ENCODE measurements at places on chromosomes 11 and 22.

DNA sequence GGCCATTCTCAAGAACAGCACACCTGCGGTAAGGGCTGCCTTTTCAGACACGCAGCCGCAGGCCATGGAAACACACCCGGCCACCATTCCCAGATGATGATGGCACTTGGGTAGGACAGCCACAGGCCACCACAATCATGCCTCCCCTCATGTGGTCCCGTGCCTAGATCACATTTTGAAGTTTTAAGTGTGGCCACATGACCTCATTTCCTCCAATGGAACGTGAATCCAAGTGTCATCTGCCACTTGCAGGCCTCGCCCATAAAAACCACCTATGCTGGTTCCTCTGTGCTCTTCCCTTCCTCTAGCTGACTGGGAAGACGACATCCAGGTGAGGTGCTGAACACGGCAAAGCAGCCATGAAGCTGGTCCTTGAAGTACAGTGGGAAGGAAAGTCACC is 44.6 kb upstream of the SLC25A1 start:
- DNase-seq: no peak

DNA sequence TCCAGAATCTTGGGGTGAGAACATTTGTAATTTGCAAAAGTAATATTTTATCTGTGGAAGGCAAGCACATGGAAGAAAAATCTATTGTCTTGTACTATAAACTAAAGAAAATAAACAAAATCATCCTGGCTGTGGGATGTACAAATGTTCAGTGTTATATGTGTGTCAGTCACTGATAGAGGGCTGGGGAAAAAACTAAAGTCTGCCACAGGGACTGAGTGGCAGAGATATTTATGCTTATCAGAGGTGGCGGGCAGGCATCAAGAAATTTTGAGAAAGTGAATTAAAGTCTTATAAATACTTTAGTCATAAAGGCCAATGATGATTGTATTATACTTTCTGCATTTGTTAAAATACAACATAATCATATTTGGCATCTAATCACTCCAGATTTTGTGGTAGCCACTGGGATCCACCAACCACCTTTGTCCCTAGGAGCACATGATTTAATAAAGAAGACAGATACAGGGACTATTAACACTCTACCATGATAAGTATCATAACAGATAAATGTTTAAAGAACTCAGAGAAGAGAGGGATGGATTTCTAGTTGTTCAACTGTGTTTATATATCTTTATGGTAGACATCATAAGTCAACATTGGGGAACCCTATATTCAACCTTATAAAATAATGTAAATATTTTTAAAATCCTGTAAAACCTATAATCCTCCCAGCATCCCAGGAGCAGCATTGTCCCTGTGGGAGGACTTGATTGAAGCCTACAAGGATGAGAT is 2.6 kb upstream of the ENDOD1 start:
- DNase-seq: no peak

DNA sequence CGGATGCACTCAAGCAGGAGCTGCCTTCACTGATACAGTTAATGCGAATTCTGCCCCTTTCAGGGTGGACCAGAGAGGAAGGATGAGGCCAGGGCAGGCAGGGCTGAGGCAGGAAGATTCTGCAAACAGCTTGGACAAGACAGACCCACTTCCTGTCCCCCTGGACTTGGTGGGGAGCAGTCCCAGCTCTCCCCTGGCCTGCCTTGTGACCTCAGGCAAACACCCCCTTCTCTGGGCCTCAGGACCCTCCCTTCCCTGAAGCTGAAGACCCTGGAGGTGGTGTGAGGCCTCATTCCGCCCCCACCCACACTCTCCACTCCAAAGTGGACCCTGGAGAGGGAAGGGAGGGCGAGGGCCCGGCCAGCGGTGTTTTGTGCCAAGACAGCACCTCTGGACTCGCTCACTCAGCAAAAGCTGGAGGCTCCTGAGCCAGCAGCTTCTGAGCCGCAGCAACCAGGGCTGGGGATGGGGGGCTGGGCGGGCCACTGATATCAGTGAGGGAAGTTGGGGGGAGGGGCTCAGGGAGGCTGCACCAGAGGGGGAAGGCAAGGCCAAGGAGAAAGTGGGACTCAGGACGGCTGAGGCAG is 8.5 kb downstream of the RAB3IL1 start:
- no peak for DNase-seq

- DNase-seq: no peak
Measured at GRCh38 chr11:41522391-41522790, 62.9 kb upstream of the LRRC4C start.

DNA sequence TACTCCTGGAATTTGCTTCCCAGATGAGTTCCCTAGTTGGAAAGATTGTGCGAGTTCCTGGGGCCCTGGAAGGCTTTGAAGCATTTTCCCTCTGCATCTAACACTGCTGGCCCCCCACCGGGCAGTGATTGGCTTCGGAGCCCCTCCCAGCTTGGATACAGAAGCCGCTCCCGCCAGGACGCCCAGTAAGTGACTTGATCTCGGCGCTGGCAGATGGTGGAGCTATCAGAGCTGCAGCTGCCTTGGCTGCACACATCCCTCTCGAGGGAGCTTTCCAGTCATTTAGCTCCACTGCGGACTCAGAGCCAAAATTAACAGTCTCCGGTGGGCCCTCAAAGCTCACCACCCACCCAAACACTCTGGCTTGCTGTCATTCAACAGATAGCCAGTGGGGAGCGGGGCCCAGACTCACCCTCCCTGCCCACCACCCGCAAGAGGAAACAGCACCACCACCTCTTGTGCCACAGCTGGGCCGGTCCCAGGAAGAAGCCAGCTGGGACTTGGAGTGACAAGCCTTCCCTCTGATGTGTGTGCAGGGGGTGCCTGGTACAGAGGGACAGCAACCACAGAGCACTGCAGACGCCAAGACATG is 162.3 kb downstream of the TRIM29 start:
- DNase-seq: no peak

DNA sequence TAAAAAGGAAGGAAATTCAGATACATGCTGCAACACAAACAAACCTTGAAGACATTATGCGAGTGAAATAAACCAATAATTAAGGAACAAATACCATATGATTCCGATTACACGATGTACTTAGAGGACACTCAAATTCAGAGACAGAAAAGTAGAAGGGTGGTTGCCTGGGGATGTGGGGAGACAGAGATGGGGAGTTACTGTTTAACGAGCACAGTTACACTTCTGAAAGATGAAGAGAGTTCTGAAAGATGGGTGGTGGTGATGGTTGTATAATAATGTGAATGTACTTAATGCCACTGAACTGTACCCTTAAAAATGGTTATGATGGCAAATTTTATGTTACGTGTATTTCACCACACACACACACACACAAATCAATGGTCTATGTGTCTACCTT is 14.7 kb downstream of the ZBTB44 start:
- DNase-seq: no peak

GRCh38 chr11:23723861-23724260 is 773.0 kb upstream of the LUZP2 start:
- no peak for DNase-seq

- DNase-seq: no peak
Measured at GRCh38 chr22:49699928-49700498, 127.7 kb downstream of the BRD1 start.

- no peak for DNase-seq
Measured at GRCh38 chr22:36771356-36772063, 4.4 kb downstream of the IFT27 start.

DNA sequence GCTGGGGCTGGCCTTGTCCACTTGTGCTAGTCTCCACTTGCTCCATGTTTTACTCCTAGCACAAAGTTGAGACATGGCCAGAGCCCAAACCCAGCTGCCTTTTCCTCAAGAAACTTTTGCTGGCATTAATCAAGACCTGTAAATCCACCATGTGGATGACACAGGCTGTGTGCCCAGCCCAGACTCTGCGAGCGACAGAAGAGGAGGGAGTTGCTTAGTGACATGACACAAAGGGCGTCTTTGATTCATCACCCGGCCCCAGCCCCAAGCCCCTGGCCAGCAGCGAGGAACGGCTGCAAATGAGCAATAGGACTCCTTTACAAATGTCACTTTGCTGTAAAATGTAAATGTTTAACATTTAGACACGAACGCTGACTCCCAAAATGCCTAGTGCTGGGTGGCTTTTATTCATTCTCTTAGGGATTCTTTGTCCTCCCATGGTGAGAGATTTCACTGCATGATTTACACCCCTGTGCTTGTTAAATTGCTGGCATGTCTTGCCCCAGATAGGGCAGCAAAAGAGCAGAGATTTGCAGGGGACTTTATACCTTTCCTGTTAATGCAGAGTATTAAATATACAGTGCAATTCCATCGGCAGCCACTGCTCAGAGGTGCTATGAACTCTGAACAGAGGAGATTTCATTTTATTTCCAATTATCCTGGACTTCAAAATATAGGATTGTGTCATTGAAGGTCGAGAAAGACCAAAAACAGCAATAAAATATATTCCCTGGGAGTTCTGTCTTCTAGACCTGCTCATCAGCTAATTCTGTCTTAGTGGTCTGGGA is 263.6 kb upstream of the NCAM1 start:
- no peak for DNase-seq

- no peak for DNase-seq
Measured at GRCh38 chr11:76767659-76768058, 15.5 kb upstream of the TSKU start.

DNA sequence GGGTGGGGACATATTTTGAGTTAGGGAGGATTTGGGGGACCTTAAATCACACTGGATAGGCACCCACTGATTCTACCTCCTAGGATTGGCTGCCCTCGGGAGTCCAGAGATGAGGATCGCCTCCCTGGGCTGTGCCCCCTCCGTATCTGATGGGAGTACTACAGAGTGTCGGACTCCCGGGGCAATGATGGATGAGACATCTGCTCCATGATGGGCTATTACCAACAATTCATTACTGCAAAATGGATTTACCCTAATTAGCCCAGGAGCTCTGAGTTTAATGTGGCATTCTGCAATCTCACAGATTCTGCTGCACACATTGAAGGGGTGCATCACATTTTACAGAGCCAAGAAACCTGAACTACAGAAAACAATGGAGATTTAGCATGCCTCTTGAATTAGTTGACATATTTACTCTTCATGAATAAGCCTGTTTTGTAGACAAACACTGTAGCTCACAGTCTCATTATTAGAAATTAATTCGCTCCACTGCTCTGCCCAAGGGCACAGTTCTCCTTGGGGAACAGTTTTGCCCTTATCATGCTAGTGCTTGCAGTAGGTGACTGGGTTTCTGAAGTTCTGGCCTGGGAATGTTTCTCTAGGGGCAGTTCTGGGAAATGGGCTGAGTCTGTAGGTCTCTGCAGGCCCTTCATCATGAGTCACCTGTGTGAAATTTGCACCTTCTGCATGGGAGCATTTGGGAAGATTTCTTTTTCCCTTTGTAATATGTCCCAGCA is 217.1 kb upstream of the PLET1 start:
- DNase-seq: no peak

Measured in activated CD4-positive, alpha-beta T cell treated with anti-CD3 and anti-CD28 coated beads for 4 hours (primary cell).